ENCODE measurements at places on chromosomes 3 and 15.
A peak's percentile ranks its signal among the peaks of the same experiment; 100 is the strongest.

DNA sequence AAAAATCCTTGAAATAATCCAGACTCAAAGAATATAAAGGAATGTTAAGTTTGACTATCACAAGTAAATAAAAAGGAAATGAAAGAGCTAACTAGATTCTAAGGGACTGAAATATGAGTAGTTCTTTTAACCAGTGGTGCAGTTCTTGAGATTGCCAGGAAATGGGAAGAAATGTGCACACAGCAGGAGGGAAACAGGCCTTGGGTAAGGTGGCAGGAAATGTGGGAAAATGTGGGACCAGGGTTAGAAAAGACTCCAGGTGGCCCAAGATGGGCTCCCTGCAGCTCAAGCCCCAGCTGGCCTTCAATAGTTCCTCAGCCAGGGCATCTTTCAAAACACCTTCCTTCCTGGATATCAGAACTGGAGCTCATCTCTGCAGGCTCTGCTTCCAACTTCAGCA lies 181.3 kb downstream of the ISL2 start:
- DNase-seq, result no peak

DNA sequence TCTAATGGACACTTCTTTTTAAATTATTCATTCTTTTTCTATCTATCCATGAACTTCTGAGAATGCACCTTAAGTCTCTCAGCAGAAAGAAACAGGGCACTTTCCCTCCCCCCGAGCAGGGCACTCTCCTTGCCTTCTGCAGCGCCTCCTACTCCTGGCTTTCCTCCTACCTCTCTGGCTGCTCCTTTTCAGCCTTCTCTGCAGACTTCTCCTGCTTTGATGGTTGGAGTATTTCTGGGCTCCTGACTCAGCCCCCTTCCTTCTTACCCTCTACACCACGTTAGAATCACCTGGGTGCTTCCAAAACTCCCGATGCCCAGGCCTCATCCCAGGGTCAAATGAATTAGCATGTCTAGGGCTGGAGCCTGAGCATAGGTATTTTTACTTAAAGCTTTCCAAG lies 3.4 kb downstream of the SCN5A start:
- DNase-seq, result no peak

- DNase-seq, result no peak
Observed at GRCh38 chr15:75651810-75652543, 4.3 kb downstream of the SNX33 start.

- no peak for DNase-seq
Observed at GRCh38 chr15:76172782-76173181, 113.0 kb downstream of the TMEM266 start.

DNA sequence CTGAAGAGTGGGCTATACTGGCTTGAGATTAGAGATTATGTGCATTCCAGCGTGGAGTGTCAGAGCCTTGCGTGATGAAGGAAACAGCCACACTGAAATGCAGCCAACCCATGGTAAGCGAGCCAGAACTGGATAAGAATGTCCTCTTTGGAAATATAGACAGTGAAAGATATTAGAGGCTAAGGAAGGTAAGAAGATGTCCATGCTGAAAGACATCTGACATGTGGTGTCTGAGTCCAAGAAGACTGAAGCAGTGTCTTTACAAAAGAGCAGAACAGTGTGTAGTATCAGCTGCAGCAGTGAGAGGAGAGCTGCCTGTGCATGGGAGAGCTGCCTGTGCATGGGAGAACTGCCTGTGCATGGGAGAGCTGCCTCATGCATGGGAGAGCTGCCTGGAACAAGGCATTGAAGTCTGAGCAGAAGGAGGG lies 672.2 kb downstream of the DIPK2A start:
- no peak for DNase-seq

DNA sequence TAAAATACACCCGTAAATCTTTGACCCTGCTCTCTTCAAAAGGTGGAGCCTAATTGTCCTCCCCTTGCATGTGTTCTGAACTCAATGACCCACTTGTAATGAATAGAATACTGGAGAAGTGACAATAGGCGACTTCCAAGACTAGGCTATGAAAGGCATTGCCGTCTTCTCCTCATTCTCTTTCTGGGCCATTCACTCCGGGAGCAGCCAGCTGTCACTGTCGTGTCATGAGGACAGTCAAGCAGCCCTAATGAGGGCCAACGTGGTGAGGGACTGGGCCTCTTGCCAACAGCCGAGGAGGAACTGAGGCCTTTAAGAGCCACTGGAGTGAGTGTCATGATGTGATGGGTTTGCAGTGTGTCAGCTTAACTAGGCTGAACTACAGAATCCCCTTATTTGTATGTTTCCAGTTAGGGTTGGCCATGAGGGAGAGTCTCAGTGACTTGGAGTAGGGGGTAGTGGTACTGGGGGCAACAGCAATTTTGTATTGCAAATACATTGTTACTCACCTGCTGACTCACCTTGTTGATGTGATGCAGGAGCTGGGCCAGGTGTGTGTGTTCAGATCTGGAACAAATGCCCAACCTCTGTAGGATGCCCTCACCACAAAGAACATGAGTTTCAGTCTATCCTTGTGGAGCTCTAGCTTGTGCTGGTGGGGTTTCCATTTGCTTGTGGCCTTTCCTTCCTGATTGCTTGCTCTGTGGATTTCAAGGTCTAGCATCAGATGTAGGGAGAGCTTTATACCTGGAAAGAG lies 188.5 kb upstream of the PROK2 start:
- no peak for DNase-seq

- DNase-seq, result peak; percentile 67
Observed at GRCh38 chr3:150146991-150147761, 176.5 kb upstream of the PFN2 start.

- no peak for DNase-seq
Observed at GRCh38 chr3:171176244-171176933, 149.9 kb upstream of the SLC2A2 start.

GRCh38 chr15:74245342-74245931 lies 9.3 kb downstream of the CCDC33 start:
- DNase-seq, result no peak

- DNase-seq, result no peak
Observed at GRCh38 chr3:40557575-40558161, 32.9 kb downstream of the ZNF621 start.

DNA sequence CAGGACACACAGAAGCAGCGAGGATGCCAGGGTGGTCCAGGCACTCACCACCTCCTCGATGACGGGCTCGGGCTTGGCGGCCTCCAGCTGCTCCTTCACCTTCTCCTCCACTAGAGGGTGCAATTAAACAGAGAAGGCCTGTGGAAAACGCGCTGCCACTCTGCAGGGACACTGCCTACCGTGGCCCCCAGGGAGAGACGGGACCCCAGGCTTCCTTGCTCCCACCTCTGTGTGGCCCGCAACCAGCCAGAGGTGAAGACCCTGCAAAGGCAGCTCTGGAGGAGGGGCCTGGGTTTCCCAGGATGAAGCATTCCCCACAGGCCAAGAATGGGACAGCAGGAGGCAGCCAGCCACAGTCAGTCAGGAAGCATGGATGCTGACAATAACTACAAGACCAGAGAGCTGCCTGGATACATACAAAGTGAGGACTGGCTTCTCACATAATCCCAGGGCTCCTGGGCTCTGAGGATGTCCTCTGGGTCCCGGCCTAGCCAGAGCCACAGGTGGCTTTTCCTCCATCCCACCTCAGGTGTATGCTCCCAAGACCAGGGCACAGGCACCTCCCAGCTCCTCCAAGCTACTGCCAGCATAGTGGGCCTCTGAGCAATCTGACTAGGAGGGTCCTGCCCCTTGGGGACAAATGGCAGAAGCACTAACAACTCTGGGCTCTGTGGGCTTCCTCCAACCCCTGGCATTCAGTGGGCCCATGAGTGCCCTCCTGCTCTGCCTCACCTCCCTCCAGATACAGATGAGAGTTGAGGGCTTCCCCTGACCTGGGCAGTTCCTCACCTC lies 46.2 kb downstream of the PTH1R start:
- no peak for DNase-seq

GRCh38 chr3:186362988-186363387 lies 954 bp upstream of the DGKG start:
- no peak for DNase-seq

DNA sequence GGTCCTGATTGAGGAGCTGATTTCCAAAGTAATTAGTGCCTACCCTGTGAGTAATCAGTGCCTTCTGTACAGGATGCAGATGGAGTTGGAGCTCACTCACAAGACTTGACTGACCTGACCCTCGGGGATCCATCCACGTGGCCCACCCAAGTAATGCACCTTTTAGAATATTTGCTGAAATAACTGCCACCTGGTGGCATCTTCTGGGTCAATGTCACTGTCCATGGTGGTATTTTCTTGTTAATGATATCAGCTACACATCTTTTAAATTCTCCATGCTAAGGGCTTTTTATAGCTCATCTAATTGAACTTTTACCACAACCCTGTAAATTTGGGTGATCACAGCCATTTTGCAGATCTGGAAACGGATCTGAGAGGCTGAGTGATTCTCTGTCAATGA lies 74.3 kb upstream of the ANKRD34C start:
- no peak for DNase-seq

- no peak for DNase-seq
Observed at GRCh38 chr3:178967177-178967532, 104.5 kb downstream of the ZMAT3 start.

DNA sequence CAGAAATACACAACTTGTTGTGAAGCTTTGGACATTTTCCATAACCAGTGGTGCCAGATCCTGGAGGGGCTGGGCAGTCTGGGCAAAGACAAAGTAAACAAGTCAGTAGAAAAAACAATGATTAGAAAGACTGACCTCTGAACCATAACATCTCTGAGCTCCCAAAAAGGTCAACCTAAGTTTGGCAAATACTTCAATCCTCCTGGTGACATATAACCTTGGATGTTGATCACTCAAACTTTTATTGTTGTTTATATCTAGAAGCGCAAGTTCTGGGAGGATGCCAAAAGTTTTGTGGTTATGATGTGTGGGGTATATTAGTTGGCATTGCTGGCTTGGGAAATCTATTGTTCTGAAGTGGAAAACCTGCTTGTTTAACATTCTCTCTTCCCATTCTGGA lies 257.7 kb downstream of the DIPK2A start:
- DNase-seq, result no peak

- no peak for DNase-seq
Observed at GRCh38 chr15:78651930-78652615, 11.1 kb upstream of the CHRNB4 start.

DNA sequence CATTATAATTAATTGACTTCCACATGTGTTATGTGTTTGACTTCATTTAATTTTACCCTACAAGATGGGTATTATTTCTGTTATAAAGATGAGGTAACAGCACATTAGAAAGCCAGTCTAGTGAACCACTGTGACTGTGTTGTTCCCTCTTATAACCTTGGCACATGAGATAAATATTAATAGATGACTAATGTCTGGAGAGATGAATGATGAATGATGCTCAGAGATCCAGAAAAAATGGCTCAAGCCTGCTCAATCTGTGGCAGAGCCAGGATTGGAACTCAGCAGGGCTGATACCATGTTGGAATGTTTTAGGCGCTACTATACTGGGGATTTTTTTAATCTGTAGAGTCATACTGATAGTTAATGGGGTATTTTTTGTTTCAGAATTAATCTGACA lies 118.8 kb upstream of the PTX3 start:
- DNase-seq, result no peak

DNA sequence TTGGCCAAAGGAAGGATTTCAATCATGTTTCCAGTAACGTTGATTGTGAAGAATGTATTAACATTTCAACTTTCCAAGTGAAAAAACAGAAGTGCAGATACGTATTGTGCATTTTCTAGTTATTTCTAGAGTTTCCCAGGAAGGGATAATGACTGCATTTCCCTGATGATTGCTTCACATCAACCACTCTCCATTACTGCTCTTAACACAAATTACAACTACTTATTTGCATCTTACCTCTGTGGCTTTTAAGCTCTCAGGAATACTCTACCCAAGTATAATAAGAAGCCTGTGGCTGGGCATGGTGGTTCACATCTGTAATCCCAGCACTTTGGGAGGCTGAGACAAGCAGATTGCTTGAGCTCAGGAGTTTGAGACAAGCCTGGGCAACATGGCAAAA lies 582.5 kb downstream of the ZNF385D start:
- DNase-seq, result no peak

GRCh38 chr3:99878005-99878404 lies 60.3 kb downstream of the CMSS1 start:
- DNase-seq, result peak; percentile 68

DNA sequence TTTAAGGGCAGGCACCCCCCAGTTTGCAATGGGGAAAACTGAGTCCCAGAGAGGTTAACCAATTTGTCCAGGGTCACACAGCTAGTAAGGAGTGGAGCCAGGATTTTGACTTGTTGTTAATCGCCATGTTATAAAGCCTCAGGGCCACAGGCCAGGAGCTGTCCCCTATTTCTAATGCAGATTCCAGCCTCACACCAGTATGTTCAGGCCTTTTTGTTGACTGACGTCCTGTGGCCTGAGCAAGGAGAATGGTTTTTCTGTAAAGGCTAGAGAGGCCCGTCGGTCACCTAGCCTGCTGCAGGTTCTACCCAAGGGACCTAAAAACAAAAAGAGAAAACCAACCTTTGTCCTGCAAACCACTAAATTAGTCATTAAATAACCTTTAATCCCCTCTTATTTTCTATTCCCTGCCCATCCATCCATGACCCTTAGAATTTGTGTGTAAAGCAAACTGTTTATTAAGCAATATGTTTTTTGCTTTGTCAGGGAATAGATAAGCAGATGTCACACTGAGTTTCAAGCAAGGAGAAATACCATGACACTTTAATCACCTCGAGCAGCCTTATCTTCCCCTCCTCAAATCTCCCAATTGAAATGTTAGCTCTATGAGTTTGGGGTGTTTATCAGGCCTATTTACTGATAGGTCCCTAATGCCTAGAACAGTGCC lies 14.1 kb downstream of the ACOX2 start:
- DNase-seq, result no peak

GRCh38 chr3:121473001-121473400 lies 72.8 kb downstream of the POLQ start:
- DNase-seq, result no peak

DNA sequence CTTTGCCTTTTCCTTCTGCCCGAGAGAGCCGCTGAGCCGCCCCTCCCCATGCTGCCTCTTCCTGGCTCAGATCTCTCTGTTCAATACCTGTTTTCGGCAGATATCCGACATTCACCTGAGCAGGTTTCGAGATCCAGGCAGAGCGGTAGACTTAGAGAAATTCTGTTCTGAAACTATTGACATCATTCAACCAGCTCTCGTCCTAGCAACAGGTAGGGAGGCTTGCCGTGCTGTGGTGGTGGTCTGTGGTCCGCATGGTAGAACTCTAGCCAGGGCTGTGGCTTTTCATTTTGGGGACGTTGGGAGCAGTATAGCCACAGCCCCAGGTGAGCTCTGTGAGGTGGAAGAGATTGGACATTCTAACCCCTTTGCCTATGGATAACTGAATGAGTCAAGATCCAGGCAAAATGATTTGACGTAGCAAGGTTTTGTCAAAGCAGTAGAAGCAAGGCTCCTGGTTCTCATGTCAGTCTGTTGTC lies 810 bp downstream of the TMEM62 start:
- no peak for DNase-seq
